Hematopoietic multipotent progenitor cell treated with erythropoietin and hydrocortisone succinate and interleukin-3 and kit ligand, for 4 days (in vitro differentiated cells): ENCODE measurements at places on chromosomes 2 and 18.

- no peak for DNase-seq
Measured at GRCh38 chr2:1227274-1227900, 185.9 kb upstream of the TPO start.

- DNase-seq, result no peak
Measured at GRCh38 chr18:49625021-49625691, 63.3 kb downstream of the LIPG start.

GRCh38 chr2:163800951-163801381 is 65.2 kb upstream of the FIGN start:
- no peak for DNase-seq

GRCh38 chr18:269480-270095 is 1.7 kb upstream of the THOC1 start:
- DNase-seq, result peak; percentile 33

DNA sequence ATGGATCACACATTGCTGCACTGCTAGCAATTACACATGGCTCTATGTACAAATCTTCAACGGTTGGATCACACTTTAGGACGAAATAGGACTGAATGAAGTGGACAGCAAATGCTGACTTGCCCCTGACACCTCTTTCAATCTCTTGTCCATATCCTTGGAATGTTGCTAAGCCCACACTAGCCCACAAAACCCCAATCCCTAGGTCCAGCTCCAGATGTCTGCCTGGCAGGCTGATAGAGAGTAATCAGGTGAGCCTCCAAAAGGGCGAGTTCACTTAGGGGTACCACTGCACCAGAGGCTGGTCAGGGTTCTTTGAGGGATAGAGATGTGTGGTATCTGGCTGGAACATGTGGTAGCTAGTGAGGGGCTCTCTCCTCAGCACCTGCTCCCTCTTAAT is 18.5 kb upstream of the FHOD3 start:
- DNase-seq, result no peak

GRCh38 chr18:45774065-45774521 is 50.1 kb downstream of the SLC14A1 start:
- peak; percentile 30 for DNase-seq

GRCh38 chr2:31877008-31877407 is 133.8 kb downstream of the MEMO1 start:
- no peak for DNase-seq

- DNase-seq, result no peak
Measured at GRCh38 chr2:98090951-98091350, 4.0 kb downstream of the VWA3B start.

GRCh38 chr18:60377778-60378469 is 5.3 kb upstream of the MC4R start:
- DNase-seq, result no peak

- no peak for DNase-seq
Measured at GRCh38 chr2:171018522-171018921, 89.5 kb downstream of the GORASP2 start.

DNA sequence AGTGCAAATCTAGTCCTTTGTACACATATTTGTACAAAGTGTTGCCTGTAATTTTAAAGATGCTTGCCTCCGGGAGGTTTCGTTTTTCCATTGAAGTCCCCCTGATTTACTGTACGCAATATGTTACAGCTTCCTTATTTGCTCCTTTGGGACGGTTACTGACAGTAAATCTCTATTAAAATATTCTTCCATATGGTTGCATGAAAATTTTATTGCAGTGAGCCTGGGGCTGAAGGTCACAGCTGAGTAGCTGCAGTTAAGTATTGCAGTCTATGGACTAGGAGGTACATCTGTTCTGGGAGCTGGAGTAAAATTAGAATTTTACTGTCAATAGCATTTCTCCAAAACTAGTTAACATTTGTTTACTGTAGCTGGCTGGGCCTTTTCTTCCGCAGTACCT is 119.2 kb downstream of the ETAA1 start:
- no peak for DNase-seq

DNA sequence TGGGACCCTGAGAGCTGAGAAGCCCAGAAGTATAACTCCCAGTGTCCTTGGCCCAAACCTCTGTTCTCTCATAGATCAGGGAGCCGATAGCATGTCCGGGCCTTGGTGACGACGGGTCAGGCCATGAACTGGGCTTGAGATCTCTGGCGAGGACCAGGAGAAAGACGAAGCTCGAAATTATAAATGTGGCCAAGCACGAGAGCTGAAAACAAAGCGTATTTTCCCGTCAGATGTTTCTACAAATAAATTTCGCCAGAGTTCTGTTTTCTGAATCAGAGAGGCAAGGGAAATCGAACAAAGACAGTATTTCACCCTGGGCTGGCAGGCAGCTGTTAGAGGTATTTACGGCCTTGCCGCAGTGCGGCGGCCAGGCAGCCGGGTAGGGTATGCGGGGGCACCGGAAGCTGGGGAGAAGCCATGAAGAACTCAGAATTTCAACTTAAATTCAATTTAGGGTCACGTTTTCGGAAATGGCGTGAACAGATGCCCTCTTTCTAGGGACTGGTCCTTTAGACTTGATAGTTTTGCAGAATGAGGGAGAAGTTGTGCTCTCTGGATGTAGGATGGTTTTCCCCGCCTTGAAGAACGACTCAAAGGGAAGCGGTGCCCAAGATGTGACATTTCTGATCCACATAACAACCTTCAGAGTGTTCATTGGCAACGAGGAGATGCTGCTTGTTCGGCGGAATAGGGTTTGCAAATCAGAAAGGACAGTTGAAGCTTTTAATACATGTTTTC is 9.6 kb downstream of the HOXD8 start:
- no peak for DNase-seq

DNA sequence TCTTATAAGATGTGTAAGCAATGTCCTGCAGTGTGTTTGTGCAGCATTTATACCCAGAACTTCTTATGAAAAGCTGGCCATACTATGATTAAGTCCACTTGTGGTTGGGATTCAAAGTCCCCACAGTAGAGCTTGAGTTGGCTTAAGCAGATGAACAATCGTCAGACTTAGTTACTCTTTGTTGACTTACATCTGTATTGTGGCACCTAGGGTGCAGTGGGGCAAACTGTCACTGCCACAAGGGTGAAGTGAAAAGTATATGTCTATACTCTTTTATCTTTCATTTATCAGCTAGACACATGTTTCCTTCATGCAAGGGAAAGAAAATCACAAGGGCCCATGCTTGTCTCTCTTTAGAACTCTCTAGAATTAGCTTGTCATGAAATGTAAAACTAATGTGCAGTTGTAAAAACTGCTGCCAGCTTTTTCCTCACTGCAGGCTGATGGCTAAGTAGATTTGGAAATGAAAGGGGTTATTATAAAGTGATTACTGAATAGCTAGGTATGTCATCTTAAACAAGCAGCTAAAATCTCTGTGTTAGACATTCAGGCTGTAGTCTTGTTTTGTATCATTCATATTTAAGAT is 474.5 kb downstream of the PTPRM start:
- no peak for DNase-seq

- no peak for DNase-seq
Measured at GRCh38 chr2:20421988-20422370, 24.9 kb upstream of the RHOB start.

GRCh38 chr2:198054299-198054698 is 249.9 kb downstream of the PLCL1 start:
- peak; percentile 62 for DNase-seq

- peak; percentile 61 for DNase-seq
Measured at GRCh38 chr2:44186810-44187209, 18.1 kb downstream of the PPM1B start.

DNA sequence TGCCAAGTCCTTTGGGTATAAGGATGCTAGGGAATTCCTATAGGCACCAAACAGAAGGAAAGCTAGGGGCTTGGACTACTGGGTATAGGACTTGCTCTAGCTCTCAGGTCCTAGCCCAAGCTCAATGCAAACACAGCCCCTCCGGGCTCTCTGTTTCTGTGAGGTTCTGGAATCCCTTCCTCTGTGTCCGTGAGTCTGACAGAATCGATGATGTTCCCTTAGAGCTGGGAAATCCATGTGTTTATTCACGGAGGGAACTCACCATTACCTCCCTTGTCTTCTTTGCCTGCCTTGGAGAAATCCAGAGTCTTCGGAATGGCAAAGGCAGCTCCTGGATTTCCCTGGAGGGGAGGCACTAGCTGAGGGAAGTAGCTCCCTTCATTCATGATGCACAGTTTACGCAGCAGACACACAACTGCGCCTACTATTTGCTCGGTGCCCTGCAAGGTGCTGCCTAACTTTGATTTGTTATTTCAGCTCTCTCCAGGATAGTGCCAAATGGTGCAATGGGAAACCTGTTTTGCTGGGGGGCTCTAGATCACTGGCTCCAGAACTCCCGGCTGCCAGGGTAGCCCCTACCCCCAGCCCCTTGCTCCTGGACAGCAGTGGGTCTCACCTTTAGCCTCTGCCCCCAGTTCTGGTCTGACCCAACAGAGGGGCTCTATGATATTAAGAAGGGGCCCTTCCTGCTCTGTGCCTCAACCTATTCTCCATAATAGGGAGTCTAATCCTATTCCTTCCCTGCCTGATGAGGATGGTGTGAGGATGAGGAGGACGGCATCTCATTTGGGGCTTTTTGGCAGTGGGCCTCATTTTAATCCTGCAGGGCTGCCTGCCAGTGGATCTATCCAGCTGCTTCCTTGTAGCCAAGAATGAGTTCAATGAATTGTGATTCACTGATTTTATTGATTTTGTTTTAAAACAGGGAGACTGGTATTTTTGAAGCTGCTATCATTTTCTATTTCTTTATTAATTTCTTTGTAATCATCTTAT is 8.4 kb upstream of the PSMD1 start:
- no peak for DNase-seq

- peak; percentile 8 for DNase-seq
Measured at GRCh38 chr2:135245071-135245470, 193.0 kb downstream of the RAB3GAP1 start.

- DNase-seq, result no peak
Measured at GRCh38 chr2:227340106-227340505, 15.1 kb downstream of the MFF start.
